Fibroblast of pulmonary artery (primary cell): ENCODE measurements at places on chromosomes 6 and 20.

DNA sequence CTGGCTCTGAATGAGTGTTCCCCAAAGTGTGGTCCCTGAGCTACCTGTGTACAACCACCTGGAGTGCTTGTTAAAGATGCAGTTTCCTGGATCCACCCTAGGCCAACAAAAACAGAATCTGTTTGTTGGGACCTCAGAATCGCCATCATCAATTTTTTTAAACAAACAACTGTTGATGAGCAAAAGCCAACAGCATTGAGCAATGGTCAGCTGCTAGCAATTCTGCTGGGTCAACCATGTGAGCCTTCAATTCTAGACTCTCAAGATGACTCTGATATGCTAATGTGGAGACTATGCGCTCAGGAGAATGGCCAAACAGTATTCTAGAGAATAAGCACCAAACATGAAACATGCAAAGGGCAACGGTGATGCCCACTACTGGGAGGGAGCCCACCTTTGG lies 64.4 kb upstream of the IYD start:
- DNase-seq = no peak

GRCh38 chr20:57243480-57244220 lies 22.8 kb downstream of the BMP7 start:
- DNase-seq = no peak

DNA sequence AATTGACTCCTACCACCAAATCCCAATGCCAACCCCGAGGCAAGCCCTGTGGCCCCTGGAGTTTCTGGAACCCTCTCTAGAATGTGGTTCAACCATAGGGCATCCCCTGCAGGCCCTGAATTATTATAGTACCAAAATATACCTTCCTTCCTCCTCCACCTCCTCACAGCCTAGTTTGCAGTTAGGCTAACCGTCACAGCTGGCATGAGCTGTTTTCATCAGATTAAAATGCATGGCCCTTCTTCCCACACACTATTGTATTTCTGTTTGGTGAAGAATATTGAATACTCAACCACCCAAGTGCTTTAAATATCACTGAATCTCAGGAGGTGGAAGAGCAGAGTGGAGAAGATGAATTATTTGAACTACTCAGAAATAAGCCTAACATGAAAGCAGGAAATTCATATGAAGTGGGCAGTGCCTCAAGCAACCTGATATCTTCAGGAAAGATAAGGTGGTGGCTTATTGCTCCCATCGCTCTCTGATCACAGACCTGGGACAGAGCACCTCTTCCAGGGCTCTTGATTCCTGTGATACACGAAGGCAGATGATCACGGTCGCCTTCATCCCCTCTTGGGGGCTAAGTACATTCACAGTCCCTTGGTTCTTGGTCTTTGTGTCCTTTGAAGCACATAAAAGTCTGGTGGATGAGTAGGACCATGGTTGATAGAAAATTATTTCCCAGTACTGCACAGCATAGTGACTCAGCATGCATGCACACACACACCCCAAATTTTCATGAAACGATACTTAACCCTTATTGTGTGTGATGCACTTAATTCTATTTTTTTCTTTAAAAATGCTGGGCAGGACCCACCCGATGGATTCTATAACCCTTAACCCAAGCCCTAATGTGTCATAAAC lies 90.9 kb downstream of the PSMG4 start:
- no peak for DNase-seq

DNA sequence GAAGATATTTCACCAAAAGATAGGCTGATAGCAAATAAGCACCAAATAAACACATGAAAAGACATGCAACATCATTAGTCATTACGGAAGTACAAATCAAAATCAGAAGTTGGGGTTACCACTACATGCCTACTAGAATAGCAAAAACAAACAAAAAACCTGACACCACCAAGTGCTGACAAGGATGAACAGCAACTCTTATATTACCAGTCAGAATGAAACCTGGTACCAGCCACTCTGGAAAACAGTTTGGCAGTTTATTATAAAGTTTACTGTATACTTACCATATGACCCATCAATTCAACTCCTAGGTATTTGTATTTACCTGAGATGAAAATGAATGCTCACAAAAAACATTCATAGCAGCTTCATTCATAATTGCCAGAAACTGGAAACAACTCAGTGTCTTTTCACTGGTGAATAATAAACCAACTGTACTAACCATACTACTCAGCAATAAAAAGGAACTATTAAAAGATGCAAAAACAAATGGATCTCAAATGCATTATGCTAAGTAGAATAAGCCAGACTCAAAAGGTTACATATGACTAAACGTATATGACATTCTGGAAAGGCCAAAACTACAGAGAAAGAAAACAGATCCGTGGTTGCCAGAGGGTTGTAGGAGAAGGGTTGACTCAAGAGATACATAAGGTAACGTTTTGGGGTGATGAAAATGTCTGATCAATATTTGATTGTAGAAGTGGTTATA lies 33.0 kb downstream of the NUP153 start:
- no peak for DNase-seq

DNA sequence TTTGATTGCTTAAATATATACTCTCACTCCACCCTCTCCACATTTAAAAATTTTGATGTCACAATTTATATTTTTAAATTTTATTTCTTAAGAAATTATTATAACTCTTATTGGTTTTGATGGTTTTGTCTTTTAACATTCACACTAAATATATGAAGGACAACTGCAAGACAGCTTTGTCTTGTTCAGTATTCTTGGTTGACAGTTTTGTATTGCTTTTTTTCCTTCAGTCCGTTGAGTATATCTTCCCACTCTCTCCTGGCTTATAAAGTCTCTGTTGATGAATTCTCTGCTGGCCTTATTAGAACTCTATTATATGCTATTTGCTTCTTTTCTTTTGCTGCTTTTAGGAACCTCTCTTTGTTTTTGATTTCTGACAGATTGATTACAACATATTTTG lies 392.2 kb downstream of the C6orf118 start:
- no peak for DNase-seq

- no peak for DNase-seq
Observed at GRCh38 chr6:147870506-147871110, 362.1 kb downstream of the SAMD5 start.

DNA sequence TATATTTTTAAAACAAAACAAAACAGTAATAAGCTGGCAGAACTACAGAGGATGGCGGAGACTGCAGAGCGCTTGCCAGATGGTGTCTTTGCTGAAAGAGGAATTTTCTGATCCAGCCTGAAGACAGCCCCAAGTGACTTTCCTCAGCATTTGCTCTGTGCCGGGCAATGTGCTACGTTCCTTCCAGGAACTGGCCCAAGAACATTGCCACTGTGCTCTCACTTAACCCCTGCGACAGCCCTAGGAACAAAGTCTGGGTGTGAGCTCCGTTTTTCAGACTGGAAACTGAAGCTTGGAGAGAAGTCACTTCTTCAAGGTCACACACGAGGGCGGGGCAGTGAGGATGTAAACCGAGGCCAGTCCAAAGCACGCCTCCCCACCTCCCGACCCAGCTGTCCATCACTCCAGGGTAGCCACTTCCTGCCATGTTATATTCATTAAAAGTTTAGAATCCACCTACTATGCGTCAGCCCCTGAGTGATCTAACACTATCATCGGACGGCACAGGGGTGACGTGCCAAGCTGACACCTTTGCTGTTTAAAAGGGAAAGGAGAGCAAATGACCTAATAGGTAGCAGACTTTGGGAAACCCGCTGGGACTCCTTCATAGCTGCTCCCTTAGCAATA lies 22.3 kb upstream of the BMP7 start:
- DNase-seq = no peak

DNA sequence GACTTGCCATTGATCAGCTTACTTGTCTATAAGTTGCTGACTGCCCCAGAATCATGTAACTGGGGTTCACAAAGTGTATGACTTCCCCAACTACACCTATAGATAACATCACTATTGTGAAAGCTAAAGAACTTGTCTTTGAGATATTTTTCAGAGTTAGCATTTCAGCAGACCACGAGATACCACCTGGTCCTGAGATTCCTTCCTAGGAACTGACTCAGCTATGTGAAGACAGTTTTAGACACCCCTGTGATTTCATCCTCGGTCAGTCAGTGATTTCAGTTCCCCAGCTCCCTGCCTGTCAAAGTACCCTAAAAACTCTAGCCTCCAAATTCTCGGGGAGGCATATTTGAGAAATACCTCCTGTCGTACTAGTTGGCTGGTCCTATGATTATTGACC lies 62.4 kb downstream of the TXNDC5 start:
- no peak for DNase-seq

DNA sequence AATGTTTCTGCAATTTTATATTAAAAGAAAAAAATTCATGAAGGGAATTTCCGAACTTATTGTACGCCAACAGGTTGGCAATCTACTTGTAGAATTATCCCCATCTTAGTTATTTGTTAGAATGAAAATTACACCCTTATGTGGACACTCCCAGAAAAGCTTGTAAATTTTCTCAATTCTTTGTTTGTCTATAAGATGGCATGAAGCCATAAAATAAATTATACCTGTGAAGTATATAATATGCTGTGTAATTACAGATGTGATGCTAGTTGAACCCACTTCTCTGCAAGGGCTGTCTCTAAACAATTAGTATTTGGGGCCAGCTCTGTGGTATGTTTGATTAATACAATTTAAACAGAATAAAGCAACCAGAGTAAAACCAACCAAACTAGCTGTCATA lies 52.1 kb upstream of the DSP start:
- DNase-seq = no peak

- peak; percentile 55 for DNase-seq
Observed at GRCh38 chr6:88725111-88725975, 238.1 kb downstream of the RNGTT start.

- no peak for DNase-seq
Observed at GRCh38 chr6:40918040-40918651, 120.9 kb downstream of the UNC5CL start.

DNA sequence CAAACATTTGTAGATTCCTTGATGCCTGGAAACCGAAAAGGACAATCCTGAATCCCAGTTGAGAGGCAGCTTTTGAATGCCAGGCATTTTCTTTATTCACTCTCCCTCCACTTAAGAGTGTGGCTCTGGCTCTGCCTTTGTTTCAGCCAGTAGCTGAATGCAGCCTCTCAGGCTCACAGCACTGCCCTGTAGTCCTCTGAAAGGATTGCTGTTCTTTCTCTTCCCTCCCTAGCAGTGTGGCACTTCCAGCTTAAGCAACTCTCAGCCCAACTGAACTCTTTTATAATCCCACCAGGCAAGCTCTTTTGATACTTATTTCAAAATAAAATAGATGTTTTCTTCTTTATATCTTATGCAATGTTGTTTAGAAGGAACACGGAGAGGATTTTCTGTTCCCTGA lies 415.6 kb downstream of the GJA1 start:
- no peak for DNase-seq

DNA sequence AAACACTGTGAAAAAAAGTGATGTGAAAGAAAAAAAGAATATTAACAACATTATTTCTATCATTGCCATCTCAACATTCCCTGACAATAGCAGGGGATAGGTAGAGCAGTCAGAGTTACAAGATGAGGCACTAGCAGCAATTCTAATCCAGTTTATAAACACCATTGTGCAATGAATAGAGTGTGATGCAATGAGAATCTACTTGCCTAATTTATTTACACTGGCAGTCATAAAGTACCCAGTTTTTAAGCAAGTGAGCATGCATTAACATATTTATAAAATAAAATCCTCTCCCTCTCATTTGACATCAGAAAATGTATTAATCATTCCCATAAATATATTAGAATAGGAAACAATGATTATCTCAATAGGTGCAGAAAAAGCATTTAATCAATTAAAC lies 2.5 kb upstream of the MANEA start:
- peak; percentile 77 for DNase-seq

DNA sequence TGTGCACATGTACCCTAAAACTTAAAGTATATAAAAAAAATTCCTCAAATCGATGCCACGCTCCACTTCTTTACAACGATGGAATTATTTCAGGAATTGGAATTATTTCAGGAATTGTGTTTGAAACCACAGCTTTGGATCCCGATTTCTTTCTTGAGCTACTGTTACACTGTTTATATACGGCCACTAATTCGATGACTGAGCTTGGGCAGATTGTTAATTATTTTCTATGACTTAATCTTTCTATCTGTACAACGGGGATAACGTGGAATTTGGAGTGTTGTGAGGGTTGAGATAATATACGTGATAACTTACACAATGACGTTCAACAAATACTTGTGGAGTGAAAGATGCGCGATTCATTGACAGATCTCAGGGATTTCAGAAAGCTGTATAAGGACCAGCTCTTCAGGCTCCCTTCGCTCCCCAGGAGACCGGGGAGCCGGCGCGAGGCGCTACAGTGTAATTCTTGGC lies 171.3 kb downstream of the SLC16A10 start:
- DNase-seq = no peak

- no peak for DNase-seq
Observed at GRCh38 chr20:2759603-2760296, 40.7 kb downstream of the CPXM1 start.

DNA sequence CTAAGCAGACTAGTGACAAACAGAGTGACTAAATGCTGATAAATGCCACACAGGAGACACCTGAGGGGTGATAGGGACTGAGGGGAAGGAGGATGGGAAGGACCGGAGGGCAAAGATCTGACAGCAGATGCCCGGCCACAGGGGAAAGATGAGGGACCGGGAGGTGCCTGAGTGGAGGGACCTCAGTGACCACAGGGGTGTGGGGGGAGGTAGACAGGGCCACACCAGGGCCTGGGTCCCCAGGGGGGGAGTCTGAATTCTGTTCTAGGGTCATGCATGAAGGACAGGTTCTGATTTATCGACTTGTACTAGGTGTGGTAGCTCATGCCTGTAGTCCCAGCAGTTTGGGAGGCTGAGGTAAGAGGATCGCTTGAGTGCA lies 6.9 kb downstream of the BCAS4 start:
- DNase-seq = no peak

DNA sequence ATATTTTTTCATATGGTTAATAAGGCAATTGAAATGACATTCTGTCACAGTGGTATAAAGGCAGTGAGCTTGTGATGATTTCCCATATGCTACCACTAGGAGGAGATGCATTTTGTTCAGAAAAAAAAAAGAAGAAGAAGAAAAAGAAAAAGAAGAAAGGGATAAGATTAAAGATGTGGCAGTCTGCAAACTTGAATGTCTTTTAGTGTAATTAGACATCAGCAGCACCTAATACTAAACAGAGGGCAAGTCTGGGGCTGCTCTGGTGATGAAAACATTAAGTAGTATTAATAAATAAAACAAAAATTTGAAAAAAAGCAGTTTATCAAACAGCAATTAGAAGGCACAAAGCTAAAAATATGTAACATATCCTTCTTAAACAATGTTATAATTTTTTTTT lies 95.4 kb upstream of the DEFB112 start:
- peak; percentile 3 for DNase-seq

- DNase-seq = no peak
Observed at GRCh38 chr6:89978749-89979145, 84.5 kb downstream of the GJA10 start.

- DNase-seq = no peak
Observed at GRCh38 chr20:44419131-44419844, 56.4 kb upstream of the TTPAL start.

DNA sequence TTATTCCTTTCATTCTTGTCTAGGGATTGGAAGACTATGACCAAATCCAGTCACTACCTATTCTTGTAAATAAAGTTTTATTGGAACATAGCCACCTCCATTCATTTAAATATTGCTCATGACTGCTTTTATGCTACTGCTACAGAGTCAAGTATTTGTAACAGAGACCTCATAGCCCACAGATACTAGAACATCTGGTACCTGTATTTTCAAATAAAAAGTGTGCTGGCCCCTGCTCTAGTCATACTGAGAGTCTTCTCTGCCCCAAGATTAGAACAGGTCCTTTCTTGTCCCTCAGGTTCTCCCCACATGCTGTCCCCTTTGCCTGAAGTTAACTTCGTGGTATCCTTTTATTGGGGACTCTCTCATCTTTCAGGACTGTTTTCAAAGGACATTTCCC lies 422.3 kb downstream of the CBLN4 start:
- no peak for DNase-seq

GRCh38 chr20:10673176-10673841 lies 490 bp downstream of the JAG1 start:
- no peak for DNase-seq
